Stimulated activated CD4-positive, alpha-beta T cell treated with anti-CD3 and anti-CD28 coated beads, TNF-alpha, amount 100 ng/mL, for 24 hours (primary cell): ENCODE measurements at places on chromosomes 3 and 15.
A peak's percentile ranks its signal among the peaks of the same experiment; 100 is the strongest.

DNA sequence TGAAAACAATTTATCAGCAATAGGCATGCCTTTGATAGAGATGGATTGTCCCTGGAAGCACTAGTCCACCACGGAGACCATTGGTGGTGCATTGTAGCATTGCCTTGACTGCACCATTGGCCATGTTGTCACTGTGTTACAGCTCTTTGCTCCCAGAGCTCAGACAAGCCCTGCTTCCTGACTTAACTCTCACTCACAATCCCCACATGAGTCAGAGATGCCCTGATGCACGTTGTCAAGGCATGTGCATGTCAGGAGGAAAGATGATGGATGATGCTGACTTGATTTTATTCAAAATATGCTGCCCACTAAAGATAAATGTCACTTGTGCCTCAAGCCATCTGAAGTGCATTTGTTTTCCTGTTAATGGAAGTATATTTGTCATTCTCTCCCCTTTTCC, 266.1 kb downstream of the ARRDC4 start:
- DNase-seq: no peak

DNA sequence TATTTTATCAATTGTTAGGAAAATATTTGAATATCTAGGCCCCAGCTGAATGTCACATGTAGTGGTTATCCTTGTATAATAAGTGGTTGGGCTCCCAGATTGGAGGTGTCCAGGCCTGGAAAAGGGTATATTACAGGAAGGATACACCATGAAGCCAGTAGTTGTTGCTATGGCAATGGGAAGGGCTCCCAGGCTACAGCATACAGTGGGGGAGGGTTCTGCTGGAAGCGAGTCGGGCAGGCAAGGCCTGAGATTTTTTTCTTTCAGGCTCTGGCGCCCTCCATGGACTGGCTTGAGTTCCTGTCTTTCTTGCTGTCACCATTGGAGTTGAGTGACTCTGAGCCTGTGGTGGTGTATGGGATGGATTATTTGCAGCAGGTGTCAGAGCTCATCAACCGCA, 8.9 kb downstream of the ECE2 start:
- peak; percentile 14 for DNase-seq

DNA sequence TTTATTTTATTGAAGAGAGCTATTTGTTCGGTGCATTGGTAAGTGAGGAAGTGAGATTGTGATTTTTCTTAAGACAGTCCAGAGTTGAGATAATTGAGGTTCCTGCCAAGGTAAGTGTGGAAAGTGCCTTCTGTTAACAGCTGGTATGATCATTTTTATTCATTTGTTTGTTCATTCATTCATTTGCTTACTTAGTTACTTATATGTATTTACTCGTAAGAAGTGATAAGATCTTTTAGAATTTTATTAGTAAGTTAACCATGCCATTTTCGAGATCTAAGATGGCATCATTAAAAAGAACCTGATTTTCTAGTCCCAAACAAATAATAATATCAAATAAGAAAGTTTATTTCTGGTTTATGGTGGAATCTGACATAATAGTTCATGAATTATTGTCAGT, 150.0 kb downstream of the GHSR start:
- no peak for DNase-seq

DNA sequence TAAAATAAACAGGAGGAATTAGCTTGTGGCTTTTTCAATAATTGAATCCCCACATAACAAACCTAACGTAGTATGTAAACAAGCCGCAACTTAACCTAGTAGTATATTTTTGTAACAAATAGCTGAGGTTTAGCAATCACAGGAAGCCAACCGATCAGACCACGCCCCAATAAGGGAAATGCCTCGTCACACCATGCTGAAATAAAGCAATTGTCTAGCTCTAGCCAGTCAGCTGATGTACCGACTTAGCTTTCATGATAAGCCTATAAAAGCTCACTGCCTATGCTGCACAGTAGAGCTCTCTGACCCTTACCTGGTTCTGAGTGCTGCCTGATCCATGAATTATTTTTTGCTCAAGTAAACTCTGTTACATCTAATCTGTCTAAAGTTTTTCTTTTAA, 208.9 kb downstream of the ROBO1 start:
- DNase-seq: no peak

DNA sequence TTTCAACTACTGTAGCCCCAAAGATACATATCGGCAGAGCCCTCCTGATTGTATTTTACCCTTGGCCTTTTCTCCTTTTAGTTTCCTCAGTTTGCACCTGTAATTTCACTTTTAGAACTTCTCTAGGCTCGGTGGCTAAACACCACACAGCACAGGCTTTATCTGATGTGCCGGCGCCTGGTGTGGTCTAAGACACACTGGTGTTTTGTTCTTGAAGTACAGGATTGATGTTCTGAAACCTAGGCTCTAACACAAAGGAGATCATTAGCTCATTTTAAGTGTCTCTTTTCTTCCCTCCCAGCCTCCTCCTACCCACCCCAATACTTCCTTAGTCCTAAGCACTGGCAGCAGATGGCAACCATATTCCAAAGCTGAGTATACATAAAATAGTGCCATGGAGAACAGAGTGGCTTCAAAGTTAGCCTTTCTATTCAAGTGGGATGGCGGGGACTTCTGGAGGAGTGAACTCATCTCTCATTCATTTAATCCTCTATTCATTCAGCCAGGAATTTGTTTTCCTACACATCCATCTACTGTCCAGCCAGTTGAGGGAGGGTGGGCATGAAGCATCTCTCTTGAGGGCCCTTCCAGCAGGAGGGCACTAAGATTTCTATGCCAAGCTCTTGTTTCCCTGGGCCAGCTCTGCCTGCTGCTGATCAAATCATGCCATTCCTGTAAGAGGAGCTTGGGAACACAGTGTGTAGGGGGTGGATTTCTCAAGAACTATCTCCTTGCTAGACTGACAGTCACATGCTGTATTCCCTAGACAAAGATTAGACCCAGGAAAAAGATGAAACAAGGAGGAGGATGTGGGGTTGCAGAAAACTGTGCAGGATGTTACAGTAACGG, 71.2 kb downstream of the TIGIT start:
- no peak for DNase-seq

- DNase-seq: no peak
Measured at GRCh38 chr3:182570946-182571594, 222.2 kb upstream of the ATP11B start.

- DNase-seq: no peak
Measured at GRCh38 chr3:161345023-161345422, 26.3 kb downstream of the SPTSSB start.

- no peak for DNase-seq
Measured at GRCh38 chr3:134357914-134358811, 16.1 kb downstream of the AMOTL2 start.

GRCh38 chr3:119157971-119158370, 12.0 kb downstream of the TEX55 start:
- DNase-seq: no peak

DNA sequence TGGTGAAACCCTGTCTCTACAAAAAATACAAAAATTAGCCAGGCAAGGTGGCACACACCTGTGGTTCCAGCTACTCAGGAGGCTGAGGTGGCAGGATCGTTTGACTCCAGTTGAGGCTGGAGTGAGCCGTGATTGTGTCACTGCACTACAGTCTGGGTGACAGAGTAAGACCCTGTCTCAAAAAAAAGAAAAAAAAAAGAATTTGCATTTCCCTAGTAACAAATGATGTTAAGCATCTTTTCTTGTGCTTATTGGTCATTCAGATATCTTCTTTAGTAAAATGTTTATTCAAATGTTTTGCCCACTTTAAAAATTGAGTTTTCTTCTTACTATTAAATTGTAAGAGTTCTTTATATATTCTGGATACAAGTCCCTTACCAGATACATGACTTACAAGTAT, 48.7 kb downstream of the NFKBIZ start:
- no peak for DNase-seq

- no peak for DNase-seq
Measured at GRCh38 chr15:51223771-51224229, 114.6 kb downstream of the CYP19A1 start.

DNA sequence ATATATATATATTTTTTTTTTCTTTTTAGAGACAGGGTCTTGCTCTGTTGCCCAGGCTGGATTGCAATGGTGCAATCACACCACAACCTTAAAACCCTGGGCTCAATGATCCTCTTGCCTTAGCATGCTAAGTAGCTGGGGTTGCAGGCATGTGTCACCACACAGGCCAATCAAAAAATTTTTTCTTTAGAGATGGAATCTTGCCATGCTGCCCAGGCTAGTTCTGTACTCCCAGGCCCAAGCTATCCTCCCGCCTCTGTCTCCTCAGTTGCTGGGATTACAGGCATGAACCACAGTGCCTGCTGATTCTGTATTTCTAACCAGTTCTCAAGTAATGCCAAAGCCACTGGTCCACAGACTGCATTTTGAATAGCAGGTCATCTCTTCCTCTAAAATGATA, 291.3 kb upstream of the ZPLD1 start:
- DNase-seq: no peak

DNA sequence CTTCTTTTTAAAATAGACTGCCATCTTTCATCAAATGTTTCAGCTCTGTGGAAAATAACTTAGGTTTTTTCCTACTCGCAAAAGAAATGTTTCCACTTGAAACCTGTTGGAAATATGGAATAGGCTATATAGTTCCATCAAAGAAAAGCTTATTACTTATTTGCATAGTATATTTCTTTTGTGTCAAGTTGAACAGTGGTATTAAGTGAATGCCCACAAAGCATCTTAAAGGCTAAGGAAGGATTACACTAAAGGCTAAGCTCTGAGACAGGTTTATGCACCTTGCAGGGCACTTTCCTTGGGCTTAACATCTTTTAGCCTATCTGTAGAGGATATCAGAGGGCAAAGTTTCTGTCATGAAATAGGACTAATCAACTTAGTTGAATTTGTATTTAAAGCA, at the start of gene SAMD7:
Gene SAMD7 (plus strand): TSS at position 301 of the 400 bp plus-strand sequence. CDS start 7,927 bp downstream, outside the sequence.
- no peak for DNase-seq

DNA sequence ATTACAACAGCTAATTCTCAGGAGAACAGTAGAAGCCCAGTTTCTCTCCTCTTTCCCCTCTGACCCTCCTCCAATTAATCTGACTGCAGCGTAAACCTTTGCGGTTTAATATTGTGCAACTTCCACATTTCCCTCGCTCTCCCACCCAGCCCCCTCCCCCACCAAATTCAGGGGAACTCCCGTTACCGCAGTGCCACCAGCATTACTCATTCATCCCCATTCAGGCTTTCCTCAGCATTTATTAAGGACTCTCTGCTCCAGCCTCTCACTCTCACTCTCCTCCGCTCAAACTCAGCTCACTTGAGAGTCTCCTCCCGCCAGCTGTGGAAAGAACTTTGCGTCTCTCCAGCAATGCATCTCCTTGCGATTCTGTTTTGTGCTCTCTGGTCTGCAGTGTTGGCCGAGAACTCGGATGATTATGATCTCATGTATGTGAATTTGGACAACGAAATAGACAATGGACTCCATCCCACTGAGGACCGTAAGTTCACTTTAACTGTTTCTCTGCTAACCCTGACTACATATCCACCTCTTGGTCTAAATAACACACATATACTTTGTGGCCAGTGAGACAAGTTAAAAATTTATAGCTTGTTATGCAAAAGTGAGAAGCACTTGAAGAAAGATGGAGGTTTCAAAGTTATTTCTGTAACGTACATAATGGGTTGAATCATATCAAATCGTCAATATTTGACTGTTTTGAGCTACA, at the start of gene PTX3:
Gene PTX3 (plus strand): TSS at position 268 of the 709 bp plus-strand sequence. CDS start 84 bp downstream, at position 352.
- no peak for DNase-seq

- no peak for DNase-seq
Measured at GRCh38 chr3:76724075-76724474, 315.8 kb upstream of the ROBO2 start.
